ENCODE measurements at places on chromosomes 5 and 9.

DNA sequence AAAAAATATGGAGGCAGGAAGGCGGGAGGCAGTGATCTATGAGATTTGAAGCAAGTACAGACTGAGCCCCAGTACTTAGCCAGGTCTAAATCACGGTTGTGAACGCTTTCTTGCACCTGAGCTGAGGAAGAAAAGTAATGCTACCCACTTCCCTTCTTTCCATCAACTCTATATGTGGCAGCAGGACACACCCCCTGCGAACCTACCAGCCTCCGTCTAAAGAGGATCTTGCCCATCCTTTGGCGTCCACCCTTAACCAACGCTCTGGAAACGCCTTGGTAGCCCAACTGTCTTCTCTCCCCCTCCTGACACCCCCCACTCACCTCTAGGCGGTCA, 545 bp downstream of the HMGCS1 start:
- no peak overlapping the region for H3K27ac ChIP-seq

GRCh38 chr5:5270958-5271785, 131.0 kb downstream of the ADAMTS16 start:
- H3K27me3 ChIP-seq, result no peaks in the 10 kb centered on the region
- DNase-seq, result peak; percentile 64
- H3K27ac ChIP-seq, result no peak overlapping the region
- no peaks in the 10 kb centered on the region for H3K36me3 ChIP-seq

DNA sequence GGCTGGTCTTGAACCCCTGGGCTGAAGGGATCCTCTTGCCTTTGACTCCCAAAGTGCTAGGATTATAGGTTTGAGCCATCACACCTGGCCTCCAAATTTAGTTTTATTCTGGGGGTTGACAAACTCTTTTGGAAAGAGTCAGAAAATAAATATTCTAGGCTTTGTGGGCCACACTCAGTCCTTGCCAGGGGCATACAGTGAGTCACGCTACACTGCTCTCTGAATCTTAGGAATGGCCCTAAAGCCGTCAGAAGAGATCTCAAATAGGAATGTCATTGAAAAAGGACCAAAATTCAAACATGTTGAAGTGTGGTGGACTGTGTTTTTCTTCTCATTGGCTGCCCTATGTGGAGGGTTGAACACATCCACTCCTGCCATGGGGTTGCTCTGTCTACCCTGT, 127.7 kb upstream of the BASP1 start:
- no peaks in the 10 kb centered on the region for H3K4me1 ChIP-seq
- no peak overlapping the region for H3K27ac ChIP-seq
- no peak overlapping the region for H3K4me3 ChIP-seq
- H3K36me3 ChIP-seq, result no peaks in the 10 kb centered on the region
- no peak for DNase-seq
- no peaks in the 10 kb centered on the region for H3K27me3 ChIP-seq

DNA sequence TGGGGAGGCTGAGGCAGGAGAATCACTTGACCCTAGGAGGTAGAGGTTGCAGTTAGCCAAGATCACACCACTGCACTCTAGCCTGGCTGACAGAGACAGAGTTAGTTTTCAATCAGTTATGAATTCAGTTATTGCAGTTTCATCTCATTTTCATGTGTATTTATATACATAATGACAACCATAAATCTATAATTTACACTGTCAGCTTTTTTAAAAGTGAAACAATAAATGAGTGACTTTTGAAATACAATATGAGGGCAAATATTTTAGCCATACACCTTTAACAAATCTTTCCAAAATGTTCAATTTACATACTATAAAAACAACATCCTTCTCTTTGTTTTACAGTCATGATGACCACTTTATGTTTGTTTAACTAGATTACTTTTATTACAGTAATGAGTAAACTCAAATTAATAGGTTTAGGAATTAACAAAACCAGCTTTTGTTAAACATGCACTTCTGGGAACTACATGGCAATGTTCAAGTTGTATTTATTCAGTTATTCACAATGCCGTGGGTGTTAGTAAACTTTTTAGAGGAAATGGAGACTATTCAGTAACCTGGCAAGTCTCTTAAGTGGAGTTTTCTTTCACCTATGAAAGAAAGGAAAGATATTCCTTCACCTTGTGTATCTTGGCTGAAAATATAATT, 12.7 kb downstream of the TYRP1 start:
- H3K4me3 ChIP-seq, result no peak overlapping the region
- no peak overlapping the region for H3K27ac ChIP-seq
- no peaks in the 10 kb centered on the region for H3K4me1 ChIP-seq
- DNase-seq, result no peak
- no peaks in the 10 kb centered on the region for H3K36me3 ChIP-seq
- H3K27me3 ChIP-seq, result no peaks in the 10 kb centered on the region

DNA sequence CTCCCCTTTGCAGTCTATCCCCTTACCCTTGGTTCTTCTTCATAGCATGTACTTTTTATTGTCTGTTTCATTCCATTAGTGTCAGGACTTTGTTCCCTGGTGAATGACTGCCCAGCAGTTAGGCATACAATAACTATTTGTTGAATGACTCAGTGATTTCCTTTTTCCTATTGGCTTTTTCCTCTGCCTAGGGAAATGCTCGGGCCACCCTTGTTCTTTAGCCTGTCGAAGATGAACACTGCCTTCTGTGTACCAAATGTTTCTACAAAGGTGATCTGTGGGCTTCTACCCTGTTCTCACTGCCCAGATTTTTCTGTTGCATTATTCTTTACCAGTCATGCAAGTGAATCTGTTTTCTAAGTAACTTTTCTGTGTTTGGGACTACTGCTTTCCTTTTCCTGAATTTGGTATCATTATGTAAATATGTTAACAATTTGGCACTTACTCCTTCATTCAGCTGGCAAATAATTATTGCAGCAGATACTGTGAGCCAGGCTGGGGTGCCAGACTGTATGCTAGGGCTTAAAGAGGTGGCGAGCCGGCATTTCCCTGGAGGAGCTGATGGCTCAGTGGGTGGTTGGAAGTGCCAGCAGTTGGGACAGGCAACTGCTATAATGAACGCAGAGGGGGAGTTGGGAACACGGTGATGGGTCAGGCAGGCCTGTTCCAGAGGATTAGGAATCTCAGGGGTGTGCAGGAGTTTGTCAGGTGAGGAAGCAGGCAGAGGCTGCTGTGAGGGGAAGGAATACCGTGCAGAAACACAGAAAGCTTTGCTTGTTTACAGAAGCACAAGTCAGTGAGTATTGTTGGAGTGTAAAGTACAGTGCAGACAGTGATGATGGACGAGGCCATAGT, 30.6 kb downstream of the KDM4C start:
- H3K4me3 ChIP-seq, result no peak overlapping the region
- no peaks in the 10 kb centered on the region for H3K27me3 ChIP-seq
- H3K4me1 ChIP-seq, result peaks cover 26% of the 10 kb centered on the region
- H3K36me3 ChIP-seq, result no peaks in the 10 kb centered on the region

DNA sequence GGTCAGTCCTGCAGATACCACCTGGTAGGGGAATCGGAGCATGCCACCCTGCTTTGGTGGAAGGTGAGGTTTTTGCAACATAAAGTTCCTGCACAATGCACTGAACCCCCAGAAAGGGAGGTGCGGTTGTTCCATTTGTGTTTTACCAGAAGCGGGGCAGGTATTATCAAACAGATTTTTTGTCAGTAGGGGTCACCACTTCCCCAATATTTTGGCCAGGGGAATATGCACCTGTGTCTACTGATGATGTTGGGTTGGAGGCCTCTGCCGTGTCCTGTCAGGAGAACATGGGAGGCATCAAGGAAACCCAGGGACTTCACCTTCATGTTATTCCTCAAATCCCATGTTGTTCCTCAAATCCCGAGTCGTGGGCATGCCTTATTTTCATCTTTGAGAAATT, 438.7 kb downstream of the NTRK2 start:
- no peaks in the 10 kb centered on the region for H3K36me3 ChIP-seq
- H3K4me1 ChIP-seq, result no peaks in the 10 kb centered on the region
- no peak for DNase-seq
- no peaks in the 10 kb centered on the region for H3K27me3 ChIP-seq
- H3K4me3 ChIP-seq, result no peak overlapping the region

DNA sequence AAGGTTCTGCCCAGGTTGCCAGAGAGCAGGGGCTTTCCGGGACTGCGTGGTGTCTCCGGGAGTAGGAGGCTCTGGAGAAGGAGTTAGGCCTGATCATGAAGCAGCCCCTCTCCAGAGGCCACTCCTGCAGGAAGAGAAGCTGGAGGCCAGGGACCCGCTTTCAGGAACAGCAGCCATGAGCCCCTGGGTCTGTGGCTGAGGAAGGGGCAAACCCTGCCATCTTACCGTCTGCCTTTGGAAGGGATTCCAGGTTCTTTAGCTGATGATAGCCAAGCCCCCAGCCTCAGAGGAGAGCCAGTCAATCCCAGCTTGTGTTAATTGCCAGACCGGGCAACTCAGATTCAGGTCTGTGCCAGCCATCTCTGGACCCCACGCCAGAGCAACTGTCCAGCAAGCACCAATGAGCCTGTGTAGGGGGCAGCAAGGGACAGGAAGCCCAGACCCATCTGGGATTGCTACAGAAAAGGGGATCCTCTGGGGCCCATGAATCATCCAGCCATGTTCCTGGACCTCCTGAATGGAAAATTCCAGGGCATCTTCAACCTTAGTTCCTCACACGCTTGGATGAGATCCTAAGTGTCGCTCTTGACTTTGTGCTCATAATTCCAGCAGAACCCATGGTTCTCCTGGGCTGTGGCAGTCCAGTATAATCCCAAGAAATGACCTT, 42.7 kb upstream of the MVB12B start:
- no peak overlapping the region for H3K4me3 ChIP-seq
- DNase-seq, result no peak
- H3K4me1 ChIP-seq, result no peaks in the 10 kb centered on the region
- no peak overlapping the region for H3K27ac ChIP-seq
- no peaks in the 10 kb centered on the region for H3K27me3 ChIP-seq
- no peaks in the 10 kb centered on the region for H3K36me3 ChIP-seq

GRCh38 chr9:129995409-129996160, 47.4 kb downstream of the FNBP1 start:
- H3K27me3 ChIP-seq, result no peaks in the 10 kb centered on the region
- DNase-seq, result peak; percentile 16
- no peak overlapping the region for H3K4me3 ChIP-seq
- no peaks in the 10 kb centered on the region for H3K36me3 ChIP-seq

DNA sequence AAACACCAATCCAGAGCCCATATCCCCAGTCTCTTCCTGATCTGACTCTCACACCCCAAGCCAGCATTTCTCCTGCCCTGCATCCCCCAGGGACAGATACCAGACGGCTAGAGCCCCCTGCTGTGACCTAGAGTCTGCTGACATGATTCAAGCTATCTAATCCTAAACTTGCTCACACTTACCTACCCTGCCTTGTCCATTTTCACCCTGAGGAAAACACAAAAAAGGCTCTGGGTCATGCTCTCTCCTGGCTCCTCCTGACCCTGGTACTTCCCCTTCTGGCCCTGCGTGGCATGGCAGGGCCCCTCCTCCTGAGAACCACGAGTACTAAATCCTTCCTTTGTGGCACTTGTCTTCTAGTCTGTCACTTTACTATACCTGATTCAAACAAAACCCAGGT, 2.8 kb upstream of the ARRDC1 start:
- H3K4me3 ChIP-seq, result no peak overlapping the region
- no peak overlapping the region for H3K27ac ChIP-seq
- H3K36me3 ChIP-seq, result no peaks in the 10 kb centered on the region
- H3K4me1 ChIP-seq, result peaks cover 6% of the 10 kb centered on the region

- H3K27ac ChIP-seq, result no peak overlapping the region
- H3K27me3 ChIP-seq, result no peaks in the 10 kb centered on the region
- no peak overlapping the region for H3K4me3 ChIP-seq
- no peaks in the 10 kb centered on the region for H3K4me1 ChIP-seq
Observed at GRCh38 chr5:168443950-168444700, 42.1 kb upstream of the RARS1 start.

DNA sequence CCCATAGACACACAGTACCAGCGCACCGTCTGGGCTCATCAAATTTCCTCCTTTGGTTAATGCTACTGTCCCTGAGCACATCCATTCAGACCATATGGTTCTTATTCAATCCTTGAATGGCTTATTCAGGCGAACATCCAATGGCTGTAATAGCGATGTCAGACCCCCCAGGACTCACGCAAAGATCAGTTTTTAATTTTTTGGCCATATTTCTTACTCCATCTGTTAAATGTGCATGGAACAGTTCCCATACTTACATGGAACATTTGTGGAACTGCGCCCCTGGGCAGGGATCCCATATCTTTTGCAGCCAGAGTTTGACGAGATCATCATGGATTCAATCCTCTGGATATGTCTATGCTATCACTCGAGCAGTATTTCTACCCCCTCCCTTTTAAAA, 213.2 kb downstream of the ADAMTS6 start:
- H3K27ac ChIP-seq, result no peak overlapping the region
- no peaks in the 10 kb centered on the region for H3K36me3 ChIP-seq
- H3K4me1 ChIP-seq, result peaks cover 24% of the 10 kb centered on the region
- H3K27me3 ChIP-seq, result no peaks in the 10 kb centered on the region
- no peak for DNase-seq

GRCh38 chr5:167633931-167634341, 657.5 kb upstream of the WWC1 start:
- no peak overlapping the region for H3K4me3 ChIP-seq
- H3K27me3 ChIP-seq, result no peaks in the 10 kb centered on the region
- DNase-seq, result no peak
- no peaks in the 10 kb centered on the region for H3K36me3 ChIP-seq
- no peaks in the 10 kb centered on the region for H3K4me1 ChIP-seq
- H3K27ac ChIP-seq, result no peak overlapping the region

- DNase-seq, result no peak
- no peak overlapping the region for H3K27ac ChIP-seq
- H3K36me3 ChIP-seq, result no peaks in the 10 kb centered on the region
- peaks cover 11% of the 10 kb centered on the region for H3K27me3 ChIP-seq
- H3K4me3 ChIP-seq, result no peak overlapping the region
Observed at GRCh38 chr5:179323026-179323870, 22.0 kb downstream of the ADAMTS2 start.

DNA sequence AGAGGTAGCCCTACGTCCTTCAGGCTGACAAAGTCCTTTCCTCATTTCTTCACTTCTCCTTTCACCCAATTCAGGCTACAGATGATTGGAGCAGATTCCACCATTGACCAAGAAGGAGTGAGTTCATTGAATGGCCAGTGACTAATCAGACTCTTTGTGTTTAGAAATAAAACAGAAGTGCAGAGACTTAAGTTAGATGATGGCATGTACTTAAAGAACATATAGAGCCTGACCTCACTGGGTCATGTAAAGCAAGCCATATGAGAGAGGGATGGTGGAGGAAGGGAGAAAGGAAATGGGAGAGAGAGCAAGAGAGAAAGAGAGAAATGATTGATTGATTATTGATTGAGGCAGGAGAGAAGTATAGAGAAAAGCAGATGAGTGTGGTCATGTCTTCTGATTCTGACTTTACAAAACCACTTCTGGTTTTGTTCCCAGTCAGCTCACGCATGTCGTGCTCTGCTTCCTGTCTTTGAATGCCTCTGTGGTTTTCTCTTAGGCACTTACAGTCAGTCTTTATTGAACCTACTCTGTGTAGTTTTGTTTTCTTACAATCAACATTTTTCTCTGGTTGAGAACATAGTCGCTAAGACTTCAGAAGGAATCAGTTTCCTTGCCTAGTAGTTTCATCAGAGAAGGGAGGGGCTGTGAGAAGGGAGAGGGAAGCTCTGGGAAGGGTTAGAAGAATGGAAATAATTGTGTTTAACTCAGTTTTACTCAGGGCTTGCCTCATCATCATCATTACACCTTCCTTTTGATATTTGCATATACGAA, 149.2 kb upstream of the KLF9 start:
- H3K27me3 ChIP-seq, result no peaks in the 10 kb centered on the region
- H3K4me3 ChIP-seq, result no peak overlapping the region
- H3K27ac ChIP-seq, result no peak overlapping the region
- no peaks in the 10 kb centered on the region for H3K36me3 ChIP-seq

- H3K27me3 ChIP-seq, result no peaks in the 10 kb centered on the region
- H3K4me1 ChIP-seq, result peaks cover 11% of the 10 kb centered on the region
- DNase-seq, result peak; percentile 69
- no peaks in the 10 kb centered on the region for H3K36me3 ChIP-seq
- H3K27ac ChIP-seq, result no peak overlapping the region
Observed at GRCh38 chr5:120684749-120685415, 220.8 kb downstream of the PRR16 start.

Measured in GM23338 (cell line).